Activated CD4-positive, alpha-beta memory T cell treated with anti-CD3 and anti-CD28 coated beads, Interleukin-2, amount 10 ng/mL, durations not matched to agents 7 days and 5 days (primary cell): ENCODE measurements at places on chromosomes 2 and 18. TPM values are rescaled to one million over a fixed set of nuclear protein-coding genes. Genes with fewer than 3 reads are reported as not detected.

- H3K27ac ChIP-seq, result no peak overlapping the region
- H3K4me3 ChIP-seq, result no peak overlapping the region
- DNase-seq, result no peak
- H3K4me1 ChIP-seq, result no peaks in the 10 kb centered on the region
These were observed 112.2 kb upstream of the FBXO11 start for GRCh38 chr2:48018480-48018879.

The IL1RL1 gene
- 0.71 TPM for total RNA-seq

- peak overlapping the region; percentile 84 for H3K4me3 ChIP-seq
- H3K27me3 ChIP-seq, result no peaks in the 10 kb centered on the region
- H3K27ac ChIP-seq, result peak overlapping the region; percentile 93
- H3K4me1 ChIP-seq, result peaks cover 66% of the 10 kb centered on the region
- DNase-seq, result peak; percentile 64
These were observed 36.8 kb upstream of the WIPF1 start for GRCh38 chr2:174634130-174635014.

The KCNG2 gene
- not detected for total RNA-seq

The DCDC2C gene
- not detected for total RNA-seq

GRCh38 chr2:200509235-200509611, 645 bp downstream of the KCTD18 start:
- peaks cover 19% of the 10 kb centered on the region for H3K36me3 ChIP-seq
- H3K27me3 ChIP-seq, result no peaks in the 10 kb centered on the region
- H3K4me3 ChIP-seq, result peak overlapping the region; percentile 91

GRCh38 chr2:133444465-133444864, 123.8 kb downstream of the NCKAP5 start:
- H3K4me3 ChIP-seq, result no peak overlapping the region
- no peak for DNase-seq
- H3K27me3 ChIP-seq, result no peaks in the 10 kb centered on the region
- no peak overlapping the region for H3K27ac ChIP-seq
- H3K4me1 ChIP-seq, result no peaks in the 10 kb centered on the region

The KCNIP3 gene
- not detected for total RNA-seq

The DES gene
- total RNA-seq, result not detected

- no peaks in the 10 kb centered on the region for H3K36me3 ChIP-seq
- no peak for DNase-seq
- H3K27ac ChIP-seq, result no peak overlapping the region
These were observed 94.0 kb downstream of the CDK15 start for GRCh38 chr2:201900362-201900761.

DNA sequence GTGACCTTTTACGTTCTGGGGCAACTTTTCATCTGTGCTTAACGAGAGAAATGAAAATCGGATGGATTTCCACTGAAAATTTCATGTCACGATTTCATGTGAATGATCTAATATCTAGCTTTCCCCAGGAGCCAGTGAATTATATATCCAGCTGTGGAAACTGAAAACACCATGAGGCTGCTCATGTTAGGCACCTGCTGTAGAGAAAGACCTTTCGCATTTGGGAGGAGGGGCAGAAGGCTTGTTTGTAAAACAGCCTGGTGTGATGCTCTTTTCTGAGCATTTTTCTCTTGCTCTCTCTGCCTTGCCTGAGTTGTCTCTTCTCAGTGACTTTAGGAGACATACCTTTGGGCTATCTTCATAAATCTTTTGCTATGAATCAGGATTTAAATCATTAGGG, 84.6 kb upstream of the CYP1B1 start:
- H3K36me3 ChIP-seq, result no peaks in the 10 kb centered on the region
- no peak overlapping the region for H3K27ac ChIP-seq
- H3K4me1 ChIP-seq, result no peaks in the 10 kb centered on the region
- peaks cover 39% of the 10 kb centered on the region for H3K27me3 ChIP-seq
- H3K4me3 ChIP-seq, result no peak overlapping the region

- H3K4me3 ChIP-seq, result no peak overlapping the region
- H3K27ac ChIP-seq, result no peak overlapping the region
- no peaks in the 10 kb centered on the region for H3K4me1 ChIP-seq
- H3K27me3 ChIP-seq, result no peaks in the 10 kb centered on the region
- H3K36me3 ChIP-seq, result no peaks in the 10 kb centered on the region
These were observed 11.5 kb upstream of the SLC35F5 start for GRCh38 chr2:113767811-113768460.

- DNase-seq, result no peak
- H3K4me1 ChIP-seq, result peaks cover 17% of the 10 kb centered on the region
- H3K36me3 ChIP-seq, result no peaks in the 10 kb centered on the region
- H3K27me3 ChIP-seq, result peaks cover 5% of the 10 kb centered on the region
- no peak overlapping the region for H3K4me3 ChIP-seq
- H3K27ac ChIP-seq, result no peak overlapping the region
These were observed 100.1 kb upstream of the CERS6 start for GRCh38 chr2:168355779-168356476.

GRCh38 chr18:2568129-2568528, 3.2 kb downstream of the METTL4 start:
- no peak for DNase-seq

DNA sequence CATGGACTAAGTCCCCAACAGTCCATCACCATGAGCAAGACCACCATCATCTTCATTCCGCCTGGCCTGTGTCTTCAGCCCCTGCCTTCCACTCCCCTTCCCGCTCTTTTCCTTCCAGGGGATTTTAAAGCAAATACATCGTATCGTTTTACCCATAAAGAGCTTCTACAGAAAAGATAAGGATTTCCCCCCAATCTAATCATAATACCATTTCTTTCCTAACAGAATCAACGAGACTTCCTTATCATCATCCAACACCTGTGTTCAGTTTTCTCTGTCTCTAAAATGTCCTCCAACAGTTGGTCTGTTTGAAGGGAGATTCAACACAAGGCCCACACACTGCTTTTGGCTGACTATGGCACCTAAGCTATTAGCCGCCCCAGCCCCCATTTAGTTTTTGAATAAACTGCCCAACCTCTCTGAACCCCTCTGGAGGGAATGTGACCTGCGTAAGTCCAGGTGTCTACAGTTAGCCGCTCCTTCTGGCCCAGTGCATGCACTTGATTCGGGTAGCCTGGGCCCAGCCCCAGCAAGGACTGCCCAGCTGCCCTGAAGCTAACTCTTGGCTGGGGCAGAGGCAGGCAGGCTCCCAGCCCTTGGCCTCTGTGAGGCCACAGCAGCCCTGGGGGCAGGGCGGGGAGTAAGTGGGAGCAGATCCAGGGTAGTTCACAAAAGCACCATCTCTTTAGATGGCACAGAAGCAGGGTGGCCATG, 25.3 kb upstream of the SEMA4C start:
- peaks cover 19% of the 10 kb centered on the region for H3K4me1 ChIP-seq
- no peaks in the 10 kb centered on the region for H3K36me3 ChIP-seq
- no peak overlapping the region for H3K4me3 ChIP-seq
- no peak for DNase-seq
- no peak overlapping the region for H3K27ac ChIP-seq

DNA sequence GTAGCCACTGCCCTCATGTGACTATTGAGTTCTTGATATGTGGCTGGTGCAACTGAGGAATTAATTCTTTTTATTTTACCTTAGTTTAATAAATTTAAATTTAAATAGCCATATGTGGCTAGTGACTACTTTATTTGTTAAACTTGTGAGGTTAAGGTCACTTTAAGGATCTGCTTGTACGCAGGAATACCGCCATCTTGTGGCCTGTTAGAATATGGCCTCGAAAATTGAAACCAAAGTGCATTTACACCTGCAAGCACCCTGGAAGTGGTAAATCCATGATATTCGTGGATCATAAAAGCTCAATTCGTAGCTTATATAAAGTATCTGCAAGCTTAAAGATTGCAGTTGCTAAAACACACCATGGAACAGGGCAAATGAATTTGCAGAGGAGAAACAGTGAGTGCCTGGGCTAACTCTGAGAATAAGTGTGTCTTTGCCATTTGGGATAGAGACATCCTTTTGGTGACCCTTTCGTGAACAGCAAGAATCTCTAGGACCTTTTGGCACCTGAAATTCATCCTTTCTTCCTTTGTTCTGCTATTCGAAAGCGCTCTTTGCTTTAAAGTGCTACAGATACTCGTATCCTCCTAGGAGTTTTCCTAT, 59.9 kb upstream of the REG3A start:
- H3K27me3 ChIP-seq, result no peaks in the 10 kb centered on the region
- no peaks in the 10 kb centered on the region for H3K4me1 ChIP-seq
- no peak for DNase-seq
- no peak overlapping the region for H3K4me3 ChIP-seq

The VWA3B gene
- not detected for total RNA-seq
